EH (cell line): ENCODE measurements at places on chromosomes 4 and X.

DNA sequence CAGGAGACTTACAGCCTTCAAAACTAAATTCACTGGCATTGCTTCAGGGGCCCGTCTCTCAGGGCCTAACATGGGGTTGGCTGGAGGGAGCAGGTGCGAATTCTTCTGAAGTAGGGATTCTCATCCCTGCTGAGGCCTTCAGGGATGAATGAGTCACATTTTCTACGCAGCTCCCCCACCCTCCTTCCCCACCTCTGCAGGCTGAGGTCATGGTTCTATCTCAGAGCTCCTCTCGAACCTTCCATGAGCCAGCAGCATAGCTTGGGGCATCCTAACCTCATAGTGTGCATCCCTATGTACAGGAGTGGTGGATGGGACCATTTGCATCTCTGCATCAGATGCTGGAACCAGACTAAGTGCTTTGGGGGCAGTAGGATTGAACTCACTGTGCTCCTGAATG, 309.2 kb downstream of the EVC2 start:
- peak; percentile 42 for DNase-seq

DNA sequence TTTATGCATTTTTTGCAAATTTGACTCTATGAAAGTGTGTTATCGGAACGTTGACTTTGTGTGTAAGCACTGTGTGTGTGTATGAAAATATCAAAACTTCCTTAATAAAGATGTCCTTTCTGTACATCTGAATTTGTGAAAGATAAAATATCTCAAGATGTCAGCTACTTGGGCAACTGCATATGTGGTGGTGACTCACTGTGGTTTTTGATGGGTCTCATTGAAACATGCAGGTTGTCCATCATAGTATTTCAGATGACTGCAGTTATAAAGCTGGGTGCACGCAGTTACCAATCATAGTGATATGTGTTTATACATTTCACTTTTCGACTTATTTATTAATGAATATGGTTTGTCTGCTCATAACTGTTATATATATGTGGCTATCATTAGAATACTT, 19.7 kb upstream of the BBS12 start:
- peak; percentile 15 for DNase-seq

DNA sequence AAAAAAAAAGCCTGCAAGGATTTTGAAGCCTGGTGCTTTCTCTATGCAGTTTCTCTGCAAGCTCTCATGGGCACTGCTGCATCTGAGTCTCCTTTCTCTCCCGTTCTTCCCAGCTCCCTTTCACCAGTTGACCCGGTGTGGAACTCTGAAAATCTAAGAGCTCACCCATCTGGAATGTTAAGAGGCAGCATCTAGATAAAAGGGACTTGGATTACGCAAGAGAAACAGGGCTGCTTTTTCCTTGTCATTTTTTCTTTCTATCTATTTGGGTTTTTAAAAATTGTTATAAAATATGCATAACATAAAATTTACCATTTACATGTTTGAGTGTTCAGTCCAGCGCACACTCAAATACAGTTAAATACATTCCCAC, 95.2 kb upstream of the RPS6KA3 start:
- peak; percentile 78 for DNase-seq

DNA sequence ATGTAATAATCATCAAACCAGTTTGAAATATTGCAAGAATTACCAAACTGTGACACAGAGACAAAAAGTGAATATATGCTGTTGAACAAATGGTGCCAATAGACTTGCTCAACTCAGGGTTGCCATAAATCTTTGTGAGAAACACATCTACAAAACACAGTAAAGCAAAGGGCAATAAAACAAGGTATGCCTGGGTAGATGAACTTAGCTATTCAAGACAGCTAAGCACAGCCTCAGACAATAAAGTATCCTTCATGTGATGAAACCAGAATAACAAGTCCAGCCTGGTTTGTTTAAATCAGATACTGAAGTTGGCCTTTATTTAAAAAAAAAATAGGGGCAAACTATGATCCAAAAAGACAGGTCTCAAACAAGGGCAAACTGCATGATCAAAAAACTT, 19.2 kb downstream of the LAMTOR3 start:
- DNase-seq: no peak
